ENCODE measurements at places on chromosomes 13 and 19. TPM values are rescaled to one million over a fixed set of nuclear protein-coding genes. Genes with fewer than 3 reads are reported as not detected.

DNA sequence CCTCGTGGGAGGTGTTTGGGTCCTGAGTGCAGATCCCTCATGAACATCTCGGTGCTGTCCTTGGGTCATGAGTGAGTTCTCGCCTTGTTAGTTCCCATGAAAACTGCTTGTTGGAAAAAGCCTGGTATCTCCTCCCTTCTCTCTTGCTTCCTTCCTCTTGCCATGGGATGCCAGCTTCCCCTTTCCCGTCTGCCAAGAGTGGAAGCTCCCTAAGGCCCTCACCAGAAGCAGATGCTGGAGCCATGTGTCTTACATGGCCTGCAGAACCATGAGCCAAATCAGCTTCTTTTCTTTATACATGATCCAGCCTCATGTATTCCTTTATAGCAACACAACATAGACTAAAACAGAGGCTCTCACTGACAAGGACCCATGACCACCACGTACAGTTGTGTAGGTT, 8.2 kb downstream of the ADGRE2 start:
- no peak for DNase-seq

DNA sequence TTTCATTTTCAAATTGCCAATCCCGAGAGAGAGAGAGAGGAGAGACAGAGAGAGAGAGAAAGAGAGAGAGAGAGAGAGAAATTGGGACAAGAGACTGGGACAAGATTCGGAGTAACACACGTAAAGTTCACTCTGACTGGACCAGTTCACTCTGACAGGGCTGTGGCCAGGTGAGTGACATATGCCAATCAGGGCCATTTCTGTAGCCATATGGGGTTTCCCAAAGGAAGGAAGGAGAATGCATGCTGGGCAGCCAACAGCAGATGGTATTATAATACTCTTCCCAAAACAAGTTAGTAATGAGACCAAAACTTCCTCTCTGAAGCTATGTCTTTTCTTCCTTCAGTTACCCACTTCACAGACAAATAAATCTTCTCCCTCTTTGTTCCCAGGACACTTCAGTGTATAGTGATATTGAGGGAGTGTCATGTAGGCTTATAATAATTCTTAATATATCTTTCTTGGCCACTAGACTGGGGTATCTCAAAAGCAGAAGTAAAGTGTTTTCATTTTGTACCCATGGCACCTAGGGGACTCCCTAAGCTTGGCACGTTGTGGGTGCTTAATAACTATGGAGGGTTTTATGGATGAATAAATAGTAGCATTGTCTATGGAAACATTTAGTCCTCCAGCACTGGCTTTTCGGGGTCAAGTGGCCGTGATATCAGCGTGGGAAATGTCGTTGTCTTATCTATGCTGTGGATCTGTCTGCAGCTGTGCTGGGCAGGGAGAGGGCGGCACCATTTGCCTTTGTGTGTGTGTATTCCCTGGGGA, 51.6 kb downstream of the SERP2 start:
- no peak for DNase-seq

- DNase-seq, result peak; percentile 88
Measured at GRCh38 chr13:43307921-43308433, 284.6 kb downstream of the DNAJC15 start.

- no peak for DNase-seq
Measured at GRCh38 chr13:86282442-86282841, 483.2 kb upstream of the SLITRK6 start.

DNA sequence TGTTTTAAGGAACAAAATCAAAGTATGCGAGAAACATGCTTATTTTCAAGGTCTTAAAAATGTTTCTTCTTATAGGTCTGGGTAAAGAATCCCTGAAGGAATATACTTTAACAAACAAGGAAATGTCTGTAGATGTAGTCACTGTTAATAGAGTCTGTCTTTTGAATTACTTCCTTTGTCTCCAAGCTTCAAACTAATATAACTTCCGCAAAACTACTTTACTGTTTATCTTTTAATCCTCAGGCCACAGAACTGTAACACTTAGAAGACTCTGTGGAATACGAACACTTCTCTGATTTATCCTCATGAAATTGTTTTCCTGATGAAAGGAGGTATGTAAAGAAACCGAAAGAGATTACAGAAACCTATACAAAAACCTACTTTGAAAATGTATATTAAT, 316.0 kb downstream of the PCDH9 start:
- no peak for DNase-seq

GRCh38 chr13:71727662-71728061, 139.3 kb downstream of the DACH1 start:
- DNase-seq, result no peak

- peak; percentile 54 for DNase-seq
Measured at GRCh38 chr19:18401580-18402112, 4.2 kb upstream of the LRRC25 start.

The IFI30 gene
- total RNA-seq, result 57.6 TPM

- no peak for DNase-seq
Measured at GRCh38 chr13:52454459-52454819, 839 bp upstream of the CKAP2 start.
